ENCODE measurements at places on chromosomes 3 and 15.

DNA sequence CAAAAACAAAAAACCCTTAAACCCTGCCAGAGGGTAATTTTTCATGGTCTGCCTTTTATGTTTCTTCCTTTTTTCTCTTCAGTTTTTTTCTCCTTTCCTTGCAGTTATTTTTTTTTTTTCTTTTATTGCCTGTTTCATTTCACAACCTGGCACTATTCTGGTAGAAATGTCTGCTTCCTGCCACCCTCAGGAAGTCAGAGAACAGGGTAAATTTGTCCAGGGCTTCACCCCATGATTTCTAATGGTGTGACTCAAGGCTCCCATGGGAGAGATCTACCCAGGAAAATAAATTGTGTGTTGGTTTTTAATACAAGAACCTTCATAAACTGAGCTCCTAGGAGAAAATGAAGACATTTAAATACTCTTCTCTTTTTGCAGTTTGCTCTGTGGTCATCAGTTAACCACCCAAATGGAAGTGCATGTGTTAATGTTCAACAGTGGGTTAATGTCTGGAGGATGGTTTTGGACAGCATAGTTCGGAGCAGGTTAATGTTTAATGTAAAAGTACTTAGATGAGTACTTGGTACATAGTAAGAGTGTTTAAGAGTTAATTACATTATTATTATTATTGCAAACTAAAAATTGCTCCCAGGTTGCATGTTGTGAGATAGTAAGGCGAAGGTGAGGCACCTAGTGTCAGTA is 45.9 kb downstream of the CGNL1 start:
- DNase-seq: no peak

DNA sequence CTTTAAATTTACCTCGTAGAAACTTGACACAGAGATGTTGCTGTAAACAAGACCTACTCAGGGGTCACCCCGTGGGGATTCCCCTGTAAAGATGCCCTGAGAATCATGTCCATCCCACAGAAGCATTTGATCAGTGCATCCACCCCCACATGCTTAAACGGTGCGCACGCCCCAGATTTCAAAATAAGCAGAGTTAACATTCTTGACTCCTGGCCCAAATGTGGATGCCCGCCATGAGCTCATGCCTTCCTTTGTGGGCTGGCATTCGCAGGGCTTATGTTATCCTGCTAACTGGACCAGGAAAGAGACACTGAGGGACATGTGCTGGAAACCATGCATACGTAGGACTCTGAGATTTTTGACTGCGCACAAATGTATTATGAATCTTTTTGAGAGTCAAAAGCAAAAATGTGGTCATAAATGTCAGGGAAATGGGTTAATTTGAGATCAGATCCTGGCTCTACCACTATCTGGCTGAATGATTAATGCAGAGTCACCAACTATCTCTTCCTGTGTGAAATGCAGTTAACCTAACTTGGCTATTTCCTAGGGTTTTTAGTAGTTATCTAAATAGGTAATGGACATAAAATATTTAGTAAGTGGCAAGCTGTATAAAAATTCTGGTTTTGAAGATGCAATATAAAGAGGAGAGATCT is 9.1 kb upstream of the TP63 start:
- no peak for DNase-seq

DNA sequence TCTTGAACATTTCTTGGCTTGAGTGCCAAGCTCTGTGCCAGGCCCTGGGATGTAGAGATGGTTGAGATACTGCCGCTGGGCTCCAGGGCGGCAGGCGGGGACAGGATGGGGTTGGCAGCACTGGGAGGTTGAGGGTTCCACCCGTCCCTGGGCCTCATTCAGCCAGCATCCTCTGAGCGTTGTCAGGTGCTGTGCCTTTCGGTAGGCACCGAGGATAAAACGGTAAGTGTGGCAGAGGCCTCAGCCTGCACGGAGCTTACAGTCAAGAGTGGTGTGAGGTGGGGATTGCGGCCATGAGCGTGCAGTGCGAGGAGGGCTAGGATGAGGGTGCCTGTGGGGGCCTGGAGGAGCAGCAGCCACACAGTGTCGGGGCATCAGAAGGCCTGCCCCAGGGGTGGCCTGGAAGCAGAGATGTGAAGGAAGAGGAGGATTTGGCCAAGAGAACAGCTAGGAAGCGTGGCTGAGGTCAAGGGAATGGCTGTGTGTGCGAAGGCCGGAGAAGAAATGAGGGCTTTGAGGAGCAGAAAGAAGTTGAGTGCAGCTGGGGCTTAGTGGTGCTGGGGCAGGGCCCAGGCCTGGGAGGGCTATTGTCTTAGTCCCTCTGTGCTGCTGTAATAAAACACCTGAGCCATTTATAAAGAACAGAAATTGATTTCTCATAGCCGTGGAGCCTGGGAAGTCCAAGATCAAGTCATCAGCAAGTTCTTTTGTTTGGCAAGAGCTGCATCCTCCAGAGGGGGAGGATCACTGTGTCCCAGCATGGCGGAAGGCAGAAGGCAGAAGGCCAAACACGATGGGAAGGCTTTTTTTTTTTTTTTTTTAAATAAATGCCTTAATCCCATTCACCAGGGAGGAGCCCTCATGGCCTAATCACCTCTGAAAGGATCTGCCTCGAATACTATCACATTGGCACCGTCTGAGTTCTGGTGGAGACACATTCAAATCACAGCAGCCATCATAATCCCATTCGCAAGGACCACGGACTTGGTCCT is 22.7 kb downstream of the CORO2B start:
- DNase-seq: no peak

GRCh38 chr3:114582929-114583328 is 289.1 kb downstream of the TIGIT start:
- no peak for DNase-seq

DNA sequence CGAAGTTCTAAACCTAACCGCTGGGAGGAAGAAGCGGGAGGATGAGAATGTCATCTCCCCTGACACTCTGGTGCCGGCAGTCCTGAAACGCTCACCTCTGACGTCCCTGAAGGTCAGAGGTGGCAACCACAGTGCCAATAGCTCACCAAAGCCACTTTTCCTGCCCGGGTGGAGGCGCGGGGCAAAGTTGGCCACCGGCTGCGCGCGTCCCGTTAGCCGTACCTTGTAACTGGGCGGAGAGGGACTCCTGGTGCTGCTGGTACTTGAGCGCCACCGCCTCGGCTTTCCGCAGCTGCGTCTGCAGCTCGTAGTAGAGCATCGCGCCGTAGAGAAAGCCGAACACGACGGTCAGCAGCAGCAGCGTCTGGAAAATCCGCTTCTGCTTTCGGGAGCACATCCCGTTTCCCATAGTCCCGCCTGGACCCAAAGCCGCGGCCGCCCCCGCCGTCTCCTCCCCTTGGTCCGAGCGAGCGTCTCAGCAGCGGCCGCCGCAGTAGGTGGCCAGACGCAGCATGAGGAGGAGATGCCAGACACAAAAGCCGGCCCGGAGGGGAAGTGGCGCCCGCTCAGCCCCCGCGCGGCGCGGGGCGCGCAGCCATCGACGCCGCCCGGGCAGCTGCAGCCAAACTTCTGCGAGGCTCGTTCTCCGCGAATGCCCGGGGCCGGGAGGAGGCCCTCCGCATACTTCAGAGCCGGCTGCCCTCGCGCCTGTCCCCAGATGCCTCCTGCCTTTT is 680 bp downstream of the GOLIM4 start:
- no peak for DNase-seq

GRCh38 chr3:150079029-150079739 is 108.5 kb upstream of the PFN2 start:
- DNase-seq: no peak

- DNase-seq: no peak
Observed at GRCh38 chr3:152519376-152519775, 250.6 kb downstream of the MBNL1 start.

- DNase-seq: no peak
Observed at GRCh38 chr15:65343374-65343981, 34.3 kb downstream of the IGDCC3 start.

DNA sequence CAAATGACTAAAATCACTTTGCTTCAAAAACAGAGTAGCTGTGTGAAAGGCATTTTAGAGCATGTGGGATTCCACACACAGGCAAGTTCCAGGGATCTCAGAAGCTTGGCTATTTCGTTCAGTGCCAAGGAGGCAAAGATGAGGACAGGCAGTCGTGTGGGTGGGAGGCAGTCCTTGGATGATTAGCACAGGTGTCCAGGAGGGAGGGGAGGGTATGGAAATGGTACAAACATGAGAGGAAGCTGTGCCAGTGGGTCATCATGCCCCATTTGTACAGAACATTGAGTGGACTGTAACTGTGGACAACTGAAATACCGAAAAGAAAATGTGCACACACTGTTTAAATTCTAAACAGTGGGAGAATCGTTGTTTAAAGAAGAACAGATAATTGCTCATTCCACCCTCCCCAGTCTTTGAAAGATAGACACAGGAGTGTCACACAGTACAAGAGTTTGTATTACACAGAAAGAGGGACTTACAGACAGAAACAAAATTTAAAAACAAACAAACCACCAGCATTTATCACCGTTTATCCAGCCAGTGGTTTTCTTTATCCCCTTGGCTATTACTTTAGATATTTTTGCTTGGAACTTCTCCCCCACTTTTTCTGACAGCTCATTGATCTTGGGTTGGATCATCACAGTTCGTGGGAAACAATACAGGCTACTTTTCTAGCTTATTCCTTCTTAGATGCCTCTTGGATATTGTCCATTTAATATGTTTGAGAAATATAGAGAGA is 122.9 kb downstream of the GREM1 start:
- no peak for DNase-seq

- no peak for DNase-seq
Observed at GRCh38 chr3:69649120-69650065, 89.9 kb upstream of the MITF start.

DNA sequence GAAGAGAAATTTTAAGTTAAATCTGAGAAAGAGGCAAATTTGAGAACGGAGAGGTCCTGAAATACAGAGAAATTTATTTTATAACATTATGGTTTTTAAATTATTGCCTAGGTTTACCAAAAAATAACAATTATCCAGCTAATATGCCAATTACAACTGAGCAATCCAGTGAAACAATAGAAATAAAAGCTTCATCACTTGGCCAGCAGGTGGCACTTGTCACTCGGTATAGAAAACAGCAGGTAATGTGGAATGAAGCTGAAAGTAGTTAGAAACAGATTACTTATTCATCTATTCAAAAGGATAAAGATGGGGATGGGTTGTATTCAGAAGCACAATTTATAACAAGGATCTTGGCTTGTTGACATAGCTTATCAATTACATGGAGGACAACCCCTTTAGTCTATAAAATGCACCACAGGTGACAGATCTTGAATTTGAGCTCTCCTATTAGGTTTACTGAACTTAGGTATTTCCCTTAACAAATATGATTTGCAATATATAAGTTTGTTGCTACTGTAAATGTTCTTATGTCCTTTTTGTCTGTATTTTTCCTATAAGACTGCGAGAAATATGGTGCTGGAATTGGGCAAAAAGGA is 70.1 kb upstream of the GUCA1C start:
- peak; percentile 0 for DNase-seq

DNA sequence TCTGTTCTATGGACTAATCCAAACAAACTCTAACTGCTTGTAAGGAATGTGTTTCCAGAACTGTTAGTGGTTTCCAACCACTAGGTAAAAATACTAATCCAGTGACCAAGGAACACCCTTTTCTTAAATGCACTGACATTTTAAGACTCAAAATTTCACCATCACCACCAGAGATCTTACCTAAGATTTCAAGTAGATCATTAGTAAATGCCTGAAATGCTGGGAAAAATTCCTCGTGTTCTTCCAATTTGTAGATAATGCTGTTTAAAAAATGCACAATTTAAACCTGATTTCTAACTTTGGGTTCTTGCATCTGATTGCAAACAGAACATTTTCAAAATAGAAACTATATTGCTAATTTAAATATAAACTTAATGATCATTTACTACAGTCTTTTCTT is 63.4 kb downstream of the ESYT3 start:
- DNase-seq: no peak

DNA sequence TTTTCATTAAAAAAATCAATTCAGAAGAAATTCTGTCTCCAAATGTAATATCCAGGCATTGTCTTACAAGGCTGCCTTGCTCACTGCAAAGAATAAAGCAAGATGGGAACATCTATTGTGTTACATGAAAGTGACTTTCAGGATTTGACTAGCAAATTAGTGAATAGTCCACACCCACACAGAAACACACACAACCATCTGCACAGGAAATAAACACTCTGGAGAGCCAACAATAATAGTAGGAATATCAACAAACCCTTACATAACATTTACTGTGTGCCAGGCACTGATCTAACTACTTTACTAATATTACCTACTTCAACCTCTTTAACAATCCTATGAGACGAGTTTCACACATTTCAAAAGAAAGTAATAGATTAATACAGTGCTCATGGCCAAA is 28.9 kb upstream of the ZNF385D start:
- no peak for DNase-seq

DNA sequence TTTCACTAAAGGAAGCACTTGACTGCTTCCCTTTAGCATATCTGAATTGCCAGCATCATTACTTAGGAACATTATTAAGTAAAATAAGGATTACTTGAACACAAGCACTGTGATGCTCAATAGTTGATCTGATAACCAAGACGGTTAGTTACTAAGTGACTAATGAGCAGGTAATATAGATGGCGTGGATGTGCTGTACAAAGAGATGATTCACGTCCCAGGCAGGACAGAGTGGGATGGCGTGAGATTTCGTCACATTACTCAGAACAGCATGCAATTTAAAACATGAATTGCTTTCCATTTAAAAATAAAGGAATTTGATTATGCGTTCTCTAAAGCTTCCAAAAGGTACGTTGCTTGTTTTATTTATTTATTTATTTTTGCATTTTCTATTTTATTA is 240.0 kb upstream of the ARHGEF26 start:
- DNase-seq: no peak

DNA sequence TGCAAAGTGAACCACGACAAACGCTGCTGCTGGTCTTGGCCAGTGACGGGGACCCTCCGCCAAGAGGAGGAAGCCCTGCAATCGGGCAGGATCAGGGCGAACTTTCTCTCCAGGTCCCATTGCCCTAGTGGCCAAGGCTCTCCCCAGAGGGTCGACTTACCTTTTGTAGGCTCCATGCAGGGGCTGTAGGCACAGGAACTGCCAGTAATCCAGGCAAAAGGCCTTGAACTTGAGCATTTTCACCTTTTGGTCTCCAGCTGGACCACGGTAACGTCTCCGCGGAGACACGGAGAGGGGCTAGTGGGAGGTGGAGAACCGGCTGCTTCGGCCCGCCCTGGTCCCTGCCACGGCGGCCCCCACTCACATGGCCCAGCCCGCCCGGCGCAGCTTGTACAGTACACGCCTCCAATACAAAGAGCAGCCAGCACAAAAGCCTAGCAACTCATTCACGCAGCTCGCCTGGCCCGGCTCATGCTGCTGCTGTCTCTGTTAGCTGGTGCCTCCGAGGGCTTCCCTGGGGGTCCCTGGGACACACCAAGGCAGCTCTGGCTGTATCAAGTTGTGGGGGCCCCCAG is 31.0 kb downstream of the IQSEC1 start:
- no peak for DNase-seq

GRCh38 chr3:159263750-159264553 is 462.1 kb downstream of the MFSD1 start:
- DNase-seq: no peak
